ENCODE measurements at places on chromosomes 6 and 20.

GRCh38 chr6:885051-885590, 192.2 kb upstream of the EXOC2 start:
- no peak for DNase-seq

DNA sequence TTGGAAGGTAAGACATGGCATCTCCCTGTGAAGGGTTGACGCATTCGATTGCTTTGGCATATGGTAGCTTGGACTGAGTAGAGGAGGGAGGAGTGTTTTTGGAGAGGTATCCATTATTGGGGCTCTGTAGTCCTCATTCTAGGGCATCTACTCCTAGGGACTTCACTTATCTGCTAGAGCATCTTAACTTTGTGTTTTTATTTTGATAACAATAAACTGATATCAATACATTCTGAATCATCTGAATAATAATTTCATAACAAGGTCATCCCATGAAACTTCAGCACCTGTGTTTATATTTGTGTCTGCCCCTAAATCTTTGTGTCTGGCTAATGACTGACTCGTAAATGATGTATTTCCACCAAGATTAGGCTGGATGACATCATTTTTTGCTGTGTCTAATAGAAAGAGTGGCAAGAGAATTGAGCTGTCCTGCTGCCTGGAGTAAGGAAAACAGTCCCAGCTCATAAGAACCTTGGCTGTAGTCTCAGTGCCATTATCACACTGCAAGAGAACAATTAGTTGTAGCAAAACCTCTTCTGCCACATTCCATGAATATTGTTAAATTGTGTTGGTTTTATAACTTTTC, 288.5 kb downstream of the PRL start:
- DNase-seq: no peak

- DNase-seq: no peak
Observed at GRCh38 chr6:154535851-154536250, 25.4 kb upstream of the CNKSR3 start.

DNA sequence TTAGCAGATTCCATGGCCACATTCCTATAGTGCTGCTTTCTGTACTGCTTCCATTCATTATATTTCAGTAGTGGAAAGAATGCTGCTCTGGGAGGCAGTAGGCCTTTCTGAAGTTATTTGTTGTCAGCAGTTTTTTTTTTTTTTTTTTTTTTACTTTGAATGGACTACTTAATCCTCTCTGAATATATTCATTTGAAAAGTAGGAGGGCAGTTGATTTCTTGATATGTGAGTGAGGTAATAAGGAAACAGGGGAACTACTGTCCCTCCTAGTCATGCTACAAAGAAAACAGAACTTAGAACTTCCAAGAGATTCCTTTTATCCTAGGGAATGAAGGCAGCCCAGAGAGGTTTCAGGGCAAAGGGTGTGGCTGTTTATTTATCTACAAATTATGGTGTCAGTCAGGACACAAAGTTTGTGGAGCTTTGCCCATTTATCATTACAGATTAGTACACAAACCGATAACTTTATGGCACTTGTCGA, 155.9 kb downstream of the JARID2 start:
- DNase-seq: no peak

DNA sequence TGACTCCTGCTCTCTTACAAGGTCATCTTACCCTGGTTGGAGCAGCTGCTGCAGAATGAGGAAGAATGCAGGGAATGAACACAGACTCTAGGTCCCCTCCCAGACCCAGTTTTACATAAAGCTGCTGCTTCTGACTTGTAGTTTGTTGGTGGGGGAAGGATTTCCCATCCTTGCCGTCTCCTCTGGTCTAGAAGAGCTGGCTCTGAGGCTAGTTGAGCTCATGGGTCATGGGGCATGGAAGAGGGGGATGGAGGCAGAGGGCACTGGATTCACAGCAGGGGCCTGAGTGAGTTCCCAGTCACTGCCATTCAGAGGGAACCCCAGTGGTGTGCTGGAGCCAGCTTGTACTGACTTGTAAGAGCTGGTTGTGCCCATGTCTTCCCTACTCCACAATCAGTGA, 9.2 kb upstream of the GUCA1A start:
- no peak for DNase-seq

DNA sequence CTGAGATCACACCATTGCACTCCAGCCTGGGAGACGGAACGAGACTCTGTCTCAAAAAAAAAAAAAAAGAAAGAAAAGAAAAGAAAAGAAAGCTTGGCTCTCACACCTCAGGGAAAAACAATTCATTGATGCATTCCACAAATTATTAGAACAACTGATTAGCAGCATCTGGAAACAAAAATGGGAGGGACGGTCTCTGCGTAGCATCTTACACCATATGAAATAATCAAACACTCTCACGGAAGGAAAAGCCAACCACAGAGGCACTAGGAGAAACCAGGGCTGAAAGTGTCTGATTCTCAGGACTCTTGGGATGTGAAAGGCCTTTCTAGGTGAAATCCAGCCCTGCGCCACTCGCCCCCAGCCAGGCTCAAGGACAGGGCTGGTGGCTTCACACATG, 2.3 kb upstream of the HELZ2 start:
- DNase-seq: no peak

DNA sequence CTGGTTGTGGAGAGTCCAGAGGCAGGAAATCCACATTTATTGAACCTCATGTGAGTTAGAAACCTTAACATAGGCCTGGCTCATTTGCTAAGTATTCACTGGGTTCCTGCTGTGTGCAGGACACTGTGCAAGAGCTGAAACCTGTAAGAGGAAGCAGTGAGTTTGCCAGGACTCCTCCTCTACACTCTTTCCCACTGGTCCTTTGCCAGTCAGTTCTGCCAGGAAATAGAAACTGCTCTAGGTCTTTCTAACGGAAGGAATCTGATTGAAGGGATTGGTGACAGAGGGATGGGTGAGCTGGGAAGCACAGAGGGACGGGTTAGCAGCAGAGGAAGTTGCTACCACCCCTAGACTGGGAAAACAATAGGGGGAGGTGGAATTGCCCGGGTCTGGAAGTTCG, 234.2 kb upstream of the ECI2 start:
- no peak for DNase-seq

DNA sequence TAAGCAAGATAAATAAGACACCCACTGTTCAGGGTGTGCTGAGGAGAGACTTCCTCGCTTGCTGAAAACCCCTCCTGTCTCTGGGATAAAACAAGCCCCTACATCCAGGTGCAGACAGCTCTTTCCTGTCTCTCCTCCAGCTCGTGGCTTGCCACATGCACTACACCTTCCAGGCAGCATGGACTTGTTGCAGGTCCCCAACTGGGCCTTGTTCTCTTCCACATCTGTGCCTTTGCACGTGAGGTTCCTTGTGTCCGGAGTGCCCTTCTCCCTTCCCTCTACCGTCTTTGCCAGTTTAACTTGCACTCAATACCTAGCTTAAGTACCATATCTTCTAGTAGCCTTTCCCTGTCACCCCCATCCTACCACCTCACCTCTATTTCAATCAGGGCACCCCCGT, 397.6 kb downstream of the RNGTT start:
- no peak for DNase-seq

GRCh38 chr6:47234266-47234933, 75.3 kb downstream of the TNFRSF21 start:
- no peak for DNase-seq

DNA sequence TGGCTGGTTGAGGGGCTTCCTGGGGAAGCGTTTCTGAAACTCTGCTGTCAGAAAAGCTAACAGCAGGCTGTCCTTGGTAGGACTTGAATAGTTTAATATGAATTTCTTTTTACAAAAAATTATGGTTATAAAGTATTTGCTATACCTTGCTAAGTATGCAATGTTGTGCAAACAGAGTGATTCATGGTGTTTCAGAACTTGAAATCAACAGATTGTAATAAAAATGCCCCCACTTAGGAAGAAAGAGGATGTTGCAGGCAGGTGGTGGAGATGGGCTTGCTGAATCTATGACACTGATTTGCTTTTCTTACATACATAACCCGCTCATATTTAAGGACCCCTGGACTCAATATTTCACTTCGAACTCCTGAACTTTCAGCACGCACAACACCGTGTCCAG, 211.6 kb downstream of the THBS2 start:
- no peak for DNase-seq

DNA sequence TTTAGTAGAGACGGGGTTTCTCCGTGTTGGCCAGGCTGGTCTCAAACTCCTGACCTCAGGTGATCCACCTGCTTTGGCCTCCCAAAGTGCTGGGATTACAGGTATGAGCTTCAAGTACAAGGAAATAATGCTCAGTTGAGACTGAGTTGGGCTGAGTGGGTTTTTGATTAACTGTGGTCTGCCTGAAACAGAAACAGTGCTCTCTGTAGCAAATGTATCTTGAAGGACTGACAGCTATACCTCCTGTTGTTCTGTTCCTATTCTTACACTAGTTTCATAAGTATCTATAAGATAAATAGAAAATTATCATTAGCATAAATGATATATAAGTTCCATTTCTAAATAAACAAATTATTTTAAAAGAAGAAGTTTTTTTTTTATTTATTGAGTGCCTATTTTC, 142.8 kb upstream of the PTPRK start:
- no peak for DNase-seq

DNA sequence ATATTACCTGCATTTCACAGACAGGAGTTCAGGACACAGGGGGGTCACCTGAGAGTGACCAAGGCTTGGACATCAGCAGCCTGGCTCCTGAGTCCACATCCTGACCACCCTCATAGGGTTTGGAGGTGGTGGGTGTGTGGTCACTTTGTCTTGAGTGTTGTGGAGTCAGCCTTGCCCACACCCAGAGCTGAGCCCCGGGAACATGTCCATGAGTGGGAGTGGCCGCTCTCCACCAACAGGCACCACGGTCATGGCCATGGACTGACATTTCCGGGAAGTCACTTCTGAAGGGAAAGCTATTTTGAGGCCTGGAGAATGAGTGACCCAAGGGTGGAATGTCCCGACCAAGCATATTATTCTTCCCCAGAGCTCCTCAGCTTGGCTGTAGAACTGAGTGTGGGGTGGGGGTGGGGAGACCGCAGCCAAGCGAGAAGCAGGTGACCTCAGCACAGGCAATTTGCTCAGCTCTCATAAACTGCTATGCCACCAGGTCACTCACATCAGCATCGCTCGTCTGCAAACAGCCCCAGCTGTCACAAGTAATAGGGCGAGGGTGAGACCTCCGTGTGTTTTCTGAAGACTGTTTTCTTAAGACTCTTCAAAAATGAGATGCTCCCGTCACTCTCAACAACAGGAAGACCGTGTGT, 348.6 kb upstream of the CDH4 start:
- DNase-seq: no peak

DNA sequence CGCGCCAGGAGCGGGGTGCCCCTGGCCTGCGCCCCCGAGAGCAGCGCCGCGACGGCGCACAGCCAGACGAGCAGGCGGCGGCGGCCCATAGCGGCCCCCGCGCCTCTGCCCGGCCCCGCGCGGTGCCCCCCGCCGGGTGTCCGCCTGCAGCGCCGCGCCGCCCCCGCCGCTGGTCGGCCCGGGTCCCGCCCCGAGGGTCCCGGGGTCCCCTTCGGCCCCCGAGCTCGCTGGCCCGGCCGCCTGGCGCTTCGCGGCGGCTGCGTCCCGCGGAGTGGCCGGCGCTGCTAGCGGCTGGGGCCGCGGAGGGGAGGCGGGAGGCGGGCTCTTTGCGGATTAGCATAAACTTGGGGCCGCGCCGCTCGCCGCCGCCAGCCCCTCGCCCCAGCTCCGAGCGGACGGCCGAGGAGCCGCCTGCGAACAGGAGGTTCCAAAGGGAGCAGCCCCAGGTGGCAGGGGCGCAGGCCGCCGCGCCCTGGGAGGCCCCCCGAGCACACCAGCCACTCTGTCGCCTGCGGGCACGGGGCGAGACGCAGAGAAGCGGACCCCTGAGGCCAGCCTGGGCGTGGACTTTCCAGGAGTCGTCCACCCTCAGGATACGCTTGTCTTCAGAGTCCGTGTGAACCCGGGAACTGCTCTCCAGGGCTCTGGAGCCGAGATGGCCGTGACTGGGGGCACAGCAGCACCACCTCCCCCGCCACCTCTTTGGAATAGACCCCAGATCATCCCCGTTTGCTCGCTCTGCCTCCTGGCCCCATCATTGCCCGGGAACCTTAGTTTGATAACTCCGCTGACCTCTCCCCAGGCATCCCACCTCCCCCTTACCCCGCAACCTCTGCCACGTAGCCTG, at the start of gene EMILIN3:
Gene EMILIN3, minus strand, starts transcription at position 273 of the 847 bp plus-strand sequence. Its CDS starts 184 bp downstream, at position 89.
- DNase-seq: no peak

GRCh38 chr6:135033238-135033637, 21.4 kb downstream of the HBS1L start:
- DNase-seq: no peak

GRCh38 chr20:19423900-19424620, 211.6 kb downstream of the SLC24A3 start:
- no peak for DNase-seq

DNA sequence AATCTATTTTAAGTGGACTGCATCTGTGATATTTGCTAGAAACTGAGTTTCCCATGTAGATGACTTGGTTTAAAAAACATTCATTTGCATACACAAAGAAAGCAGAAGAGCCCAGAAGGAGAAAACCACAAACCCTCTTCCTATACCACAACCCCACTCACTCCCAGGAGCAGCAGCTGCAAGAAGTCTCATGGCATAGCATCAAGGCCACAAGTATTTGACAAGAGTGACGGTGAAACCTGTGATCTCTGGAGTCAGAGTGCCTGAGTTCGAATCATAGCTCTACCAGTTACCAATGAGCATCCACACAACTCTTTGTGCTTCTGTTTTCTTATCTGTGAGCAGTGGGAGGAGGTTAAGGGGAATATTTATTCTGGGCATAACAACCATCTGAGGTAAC, 44.7 kb upstream of the SIRPG start:
- DNase-seq: no peak

- DNase-seq: peak; percentile 78
Observed at GRCh38 chr20:57619051-57619831, 985 bp downstream of the ZBP1 start.

GRCh38 chr20:625360-625932, 15.3 kb upstream of the TCF15 start:
- DNase-seq: no peak

DNA sequence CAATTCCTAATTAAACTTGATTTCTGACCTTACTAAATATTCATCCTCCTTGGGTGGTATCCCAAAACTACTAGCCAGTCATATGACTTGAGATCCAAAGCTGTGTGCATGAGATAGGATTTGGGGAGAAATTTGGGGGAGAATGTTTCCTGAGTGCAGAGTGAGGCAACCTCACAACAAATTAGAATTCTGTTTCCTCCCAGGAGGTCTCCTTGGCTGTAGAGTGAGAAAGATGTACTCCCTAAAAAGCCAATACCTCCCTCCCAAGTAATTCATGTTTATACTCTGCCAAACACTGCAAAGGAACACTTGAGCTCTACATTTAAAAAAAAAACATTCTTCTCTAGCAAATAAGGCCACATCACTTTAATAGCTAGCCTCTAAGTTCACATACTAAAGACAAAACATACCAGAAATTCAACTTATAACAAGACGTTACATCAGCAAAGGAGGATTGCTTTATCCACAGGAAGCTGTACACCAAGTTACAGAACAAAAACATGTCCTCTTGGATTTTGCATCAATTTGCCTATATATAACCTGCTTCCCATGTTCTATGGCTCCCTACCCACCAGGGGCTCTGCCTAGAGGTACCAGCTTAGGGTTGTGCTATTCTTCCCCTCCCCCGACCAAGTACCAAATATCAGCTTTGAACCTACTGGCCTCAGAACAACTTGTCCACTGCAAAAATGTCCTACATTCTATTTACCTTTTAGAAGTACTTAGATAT, 15.4 kb upstream of the TMEM30A start:
- no peak for DNase-seq

GRCh38 chr6:47967843-47968242, 143.2 kb downstream of the PTCHD4 start:
- no peak for DNase-seq

Data from stimulated activated CD8-positive, alpha-beta memory T cell treated with anti-CD3 and anti-CD28 coated beads, Interleukin-4, amount 100 ng/mL, for 48 hours (primary cell).